Right lung (tissue), 10 donors: ENCODE measurements at places on chromosomes 2 and 18.

GRCh38 chr2:201151127-201151981, 31.6 kb upstream of the CASP10 start:
- DNase-seq, result no peak

DNA sequence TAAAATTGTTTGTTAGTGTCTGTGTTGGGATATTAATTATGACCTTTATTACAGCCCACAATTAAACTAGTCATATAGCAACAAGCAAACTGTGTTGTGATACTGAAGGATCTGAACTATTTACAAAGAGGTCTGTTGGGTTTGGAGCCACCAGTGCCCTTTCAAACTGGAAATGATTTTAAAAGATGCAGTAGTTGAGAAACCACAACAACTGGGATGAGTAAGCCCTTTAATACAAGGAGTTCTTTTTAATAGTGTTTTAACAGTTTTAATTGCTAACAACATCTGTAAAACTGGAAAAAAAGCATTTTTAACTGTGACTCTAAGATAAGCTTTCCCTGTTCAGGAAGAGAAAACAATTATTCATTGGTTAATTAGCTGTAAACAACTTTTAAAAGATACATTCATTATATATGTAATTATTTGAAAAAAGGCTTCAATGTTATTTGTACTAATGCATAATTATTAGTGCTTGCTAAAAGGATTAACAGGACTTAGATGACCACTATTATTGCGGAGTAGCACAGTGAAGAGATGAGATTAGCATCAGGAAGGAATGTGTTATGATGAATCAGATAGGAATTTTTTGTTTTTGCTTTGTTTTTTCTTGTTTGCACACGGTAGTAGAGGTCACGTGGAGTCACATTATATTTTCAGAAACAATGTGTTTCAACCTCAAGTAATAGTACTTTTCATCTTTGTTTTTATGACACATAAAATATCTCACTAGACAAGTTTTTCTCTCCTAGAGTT, 392.7 kb upstream of the FANCL start:
- DNase-seq, result no peak

DNA sequence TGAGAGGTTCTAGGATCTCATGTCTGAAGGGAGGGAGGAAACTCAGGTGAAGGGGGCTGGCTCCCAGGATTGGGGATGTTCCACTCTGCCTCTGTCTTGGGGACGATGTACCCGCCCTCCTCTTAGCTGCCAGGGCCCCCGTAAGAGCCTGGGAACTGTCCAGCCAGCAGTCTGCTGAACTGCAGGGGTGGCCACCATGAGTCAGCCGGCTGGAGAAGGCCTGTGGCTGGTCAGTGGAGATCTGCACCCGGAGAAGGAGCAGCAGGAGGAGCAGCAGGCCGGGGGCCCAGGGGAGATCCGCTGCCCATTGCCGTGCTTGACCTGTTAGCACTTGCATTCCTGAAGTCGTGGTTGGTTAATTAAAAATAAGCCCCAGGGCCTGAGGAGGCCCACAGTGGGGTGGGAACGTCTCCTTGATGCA, 180.3 kb downstream of the TFCP2L1 start:
- DNase-seq, result no peak

- DNase-seq, result no peak
Observed at GRCh38 chr2:113174376-113174750, 592 bp downstream of the PSD4 start.

- DNase-seq, result no peak
Observed at GRCh38 chr18:58697146-58697545, 25.9 kb downstream of the MALT1 start.

DNA sequence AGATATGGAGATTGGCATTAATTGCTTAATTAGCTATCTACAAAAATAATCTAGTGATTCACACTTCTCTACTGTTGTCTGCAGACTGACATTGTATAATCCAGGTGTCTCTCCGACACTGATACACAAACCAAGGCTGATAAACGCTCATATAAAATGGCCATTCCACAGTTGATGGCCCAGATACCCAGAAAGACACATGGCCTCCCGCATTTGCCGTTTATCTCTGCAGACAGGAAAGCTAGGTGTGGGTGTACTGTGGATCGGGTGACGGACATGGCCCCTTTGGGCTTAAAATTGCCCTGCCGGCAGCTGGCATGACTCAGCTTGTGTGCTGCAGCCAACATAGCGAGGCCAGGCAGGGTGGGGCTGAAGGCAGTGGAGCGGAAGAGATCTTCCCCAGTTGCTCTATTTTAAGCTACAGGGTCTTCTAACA, 18.5 kb downstream of the PMAIP1 start:
- DNase-seq, result no peak

- no peak for DNase-seq
Observed at GRCh38 chr2:45850558-45850957, 199.1 kb downstream of the PRKCE start.

DNA sequence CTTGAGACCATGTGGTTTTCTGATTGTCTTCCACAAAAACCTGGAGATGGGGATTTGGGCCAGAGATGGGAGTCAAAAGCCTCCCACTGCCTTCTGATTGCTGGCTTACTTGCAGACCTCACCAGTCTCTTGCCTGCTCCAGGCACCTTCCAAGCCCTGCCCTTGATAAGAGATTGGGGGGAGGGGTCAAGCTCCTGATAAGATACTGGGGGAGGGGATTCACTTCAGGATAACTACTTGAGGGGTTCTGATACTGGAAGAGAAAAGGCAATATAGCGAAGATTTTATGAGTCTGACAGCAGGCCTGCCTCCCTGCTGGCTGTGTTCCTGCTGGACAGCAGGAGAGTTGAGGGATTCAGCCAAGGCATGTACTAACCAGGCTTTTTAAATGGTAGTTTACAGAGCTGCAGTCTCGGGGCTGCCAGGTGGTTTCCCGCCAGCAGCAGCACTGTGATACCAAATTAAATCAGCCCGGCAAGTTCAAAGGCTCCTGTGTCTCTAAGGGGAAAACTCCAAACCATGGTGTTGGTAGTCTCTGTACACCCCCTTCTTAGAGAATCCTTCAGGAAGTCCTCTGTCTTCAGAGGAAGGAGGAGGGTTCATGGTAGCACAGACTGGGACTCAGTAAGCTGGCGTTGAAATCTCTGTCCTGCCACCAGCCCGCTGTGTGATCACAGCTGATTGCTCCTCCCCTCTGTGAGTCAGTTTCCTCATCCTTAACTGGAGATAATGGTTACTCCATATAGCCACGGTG, 58.3 kb downstream of the FBXO36 start:
- DNase-seq, result peak; percentile 60

GRCh38 chr2:19021721-19022120, 336.7 kb downstream of the OSR1 start:
- DNase-seq, result no peak

GRCh38 chr2:197229509-197230443, 80.8 kb downstream of the ANKRD44 start:
- no peak for DNase-seq

- no peak for DNase-seq
Observed at GRCh38 chr2:195168369-195168768, 488.7 kb upstream of the SLC39A10 start.

GRCh38 chr2:181466661-181467576, 9.7 kb downstream of the ITGA4 start:
- DNase-seq, result peak; percentile 30

- DNase-seq, result no peak
Observed at GRCh38 chr2:218983934-218984238, 1.1 kb downstream of the FEV start.

DNA sequence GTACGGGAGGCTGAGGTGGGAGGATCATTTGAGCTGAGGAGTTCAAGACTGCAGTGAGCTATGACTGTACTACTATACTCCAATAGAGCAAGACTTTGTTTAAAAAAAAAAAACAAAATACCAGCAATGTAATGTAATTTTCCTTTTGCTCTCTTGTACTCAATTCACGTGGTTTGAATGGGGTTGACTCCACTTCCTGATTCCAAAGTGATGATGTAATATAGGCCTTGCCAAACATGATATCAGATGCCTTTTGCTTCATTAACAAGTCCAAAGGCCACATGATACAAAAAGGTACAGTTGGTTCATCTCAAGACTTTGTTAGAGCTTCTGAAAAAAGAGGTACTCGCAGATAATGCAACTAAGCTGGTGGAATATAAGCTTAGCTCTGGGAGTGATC, 321.8 kb downstream of the ZEB2 start:
- peak; percentile 10 for DNase-seq

- DNase-seq, result no peak
Observed at GRCh38 chr18:21851327-21851961, 110.9 kb downstream of the MIB1 start.

DNA sequence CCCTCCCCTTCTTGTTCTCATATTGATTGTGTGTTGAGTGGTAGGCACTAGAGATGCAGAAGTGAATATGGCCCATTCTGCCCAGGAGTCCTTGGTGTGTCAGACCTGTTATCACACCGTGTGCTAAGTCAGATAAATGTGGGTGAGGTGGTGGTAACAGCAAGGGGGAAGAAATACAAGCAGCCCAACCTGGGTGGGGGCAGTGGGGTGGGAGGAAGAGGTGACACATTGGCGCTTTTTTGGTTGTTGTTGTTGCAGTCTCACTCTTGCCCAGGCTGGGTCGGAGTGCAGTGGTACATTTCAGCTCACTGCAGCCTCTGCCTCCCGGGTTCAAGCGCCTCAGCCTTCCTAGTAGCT, 12.8 kb downstream of the B3GNT2 start:
- no peak for DNase-seq

- DNase-seq, result no peak
Observed at GRCh38 chr2:50791271-50791670, 240.7 kb downstream of the NRXN1 start.

DNA sequence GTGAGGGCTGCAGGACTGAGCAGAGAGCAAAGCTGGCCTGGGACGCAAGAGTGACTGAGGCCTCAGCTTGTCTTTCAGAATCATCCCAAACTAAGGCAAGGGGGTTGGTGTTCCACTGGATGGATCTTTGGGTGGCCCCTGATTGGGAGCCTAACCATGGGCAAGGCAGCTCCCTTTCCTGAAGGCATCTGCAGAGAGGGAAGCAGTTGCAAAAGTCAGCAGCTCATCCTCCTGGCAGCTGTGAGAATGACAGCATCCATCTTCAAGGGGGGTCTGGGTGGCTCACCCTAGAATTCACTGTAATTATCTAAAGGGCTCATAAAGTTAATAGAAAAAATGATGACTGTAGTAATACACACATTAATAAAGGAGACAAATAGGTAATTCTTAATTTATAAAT, 46.5 kb upstream of the RAB31 start:
- no peak for DNase-seq
